ENCODE measurements at places on chromosomes 7 and 10.

GRCh38 chr7:2613098-2613930 is 18.5 kb upstream of the TTYH3 start:
- peak; percentile 35 for DNase-seq

DNA sequence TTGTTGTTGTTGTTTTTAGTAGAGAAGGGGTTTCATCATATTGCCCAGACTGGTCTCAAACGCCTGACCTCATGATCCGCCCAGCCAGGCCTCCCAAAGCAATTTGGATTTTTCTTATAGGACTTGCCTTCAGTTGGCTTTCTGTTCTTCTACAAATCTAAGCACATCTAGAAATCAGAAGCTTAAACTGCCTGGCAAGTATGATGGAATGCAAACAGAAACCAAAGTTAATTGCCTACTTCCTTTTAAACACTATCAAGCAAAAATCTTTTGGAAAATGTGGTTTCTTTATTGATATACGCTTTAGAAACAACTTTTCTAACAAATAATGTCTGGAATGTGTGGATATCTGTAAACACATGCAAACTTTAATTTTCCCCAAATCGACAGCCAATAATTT is 64.9 kb downstream of the USP6NL start:
- DNase-seq: no peak

DNA sequence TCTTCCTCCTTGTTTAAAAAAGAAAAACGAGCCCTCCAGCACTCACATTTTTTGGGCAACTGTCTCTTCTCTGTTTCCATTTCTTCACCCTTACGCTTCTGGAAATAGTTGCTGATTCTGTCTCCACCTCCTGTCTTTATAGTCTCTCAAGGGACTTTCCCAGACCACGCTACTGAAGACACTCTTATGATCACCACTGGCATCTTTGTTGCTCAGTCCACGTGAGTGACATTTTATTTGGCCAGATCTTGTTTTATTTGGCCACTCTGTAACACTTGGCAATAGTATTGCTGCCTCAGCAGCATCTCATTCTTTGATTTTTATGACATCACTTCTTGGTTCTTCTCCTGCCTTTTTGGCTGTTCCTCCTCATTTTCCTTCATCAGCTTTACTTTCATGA is 21.6 kb upstream of the NME8 start:
- DNase-seq: no peak

- DNase-seq: no peak
Observed at GRCh38 chr10:78039743-78040142, 6.1 kb downstream of the RPS24 start.

DNA sequence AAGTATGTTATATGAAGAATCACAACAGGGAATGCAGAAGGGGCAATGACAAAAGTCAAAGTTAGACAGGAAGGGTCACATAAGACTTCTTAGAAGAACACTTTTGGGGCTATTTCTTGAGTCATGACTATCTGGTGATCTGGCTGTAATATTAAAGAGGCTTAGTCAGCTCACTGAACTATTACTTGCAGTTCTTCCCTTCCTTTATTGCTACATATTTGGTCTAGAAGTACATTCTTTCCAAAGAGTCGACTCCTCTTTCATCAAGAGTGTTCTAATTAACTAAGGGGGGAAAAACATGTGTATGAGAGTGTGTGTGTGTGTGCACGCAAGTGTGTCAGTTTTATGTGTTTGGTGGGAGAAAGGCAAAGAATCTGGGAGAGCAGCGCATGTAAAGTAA is 247.3 kb upstream of the LRRTM3 start:
- DNase-seq: no peak

DNA sequence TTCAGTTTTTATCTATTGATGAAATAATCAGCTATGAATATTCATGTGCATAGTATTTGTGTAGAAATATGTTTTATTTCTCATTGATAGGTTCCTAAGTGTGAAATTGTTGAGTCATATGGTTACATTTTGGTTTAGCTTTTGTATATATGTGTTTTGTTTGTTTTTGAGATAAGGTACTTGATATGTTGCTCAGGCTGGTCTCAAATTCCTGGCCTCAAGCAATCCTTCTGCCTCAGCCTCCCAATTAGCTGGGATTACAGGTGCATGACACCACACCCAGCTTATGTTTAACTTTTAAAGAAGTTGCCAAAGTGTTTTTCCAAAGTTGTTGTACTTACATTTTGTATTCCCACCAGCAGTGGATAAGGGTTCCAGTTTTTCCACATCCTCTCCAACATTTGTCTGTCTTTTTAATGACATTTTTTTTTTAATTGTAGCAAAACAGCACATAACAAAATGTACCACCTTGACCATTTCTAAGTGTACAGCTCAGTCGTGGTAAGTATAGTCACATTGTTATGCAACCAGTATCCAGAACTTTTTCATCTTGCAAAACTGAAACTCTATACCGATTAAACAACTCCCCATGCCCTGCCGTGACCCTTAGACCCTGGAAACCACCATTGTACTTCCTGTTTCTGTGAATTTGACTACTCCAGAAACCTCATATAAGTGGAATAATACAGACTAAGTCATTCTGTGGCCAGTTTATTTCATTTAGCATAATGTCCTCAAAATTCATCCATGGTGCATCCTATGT is 12.6 kb upstream of the UBE2D1 start:
- DNase-seq: no peak

GRCh38 chr10:5873515-5873995 is 16.1 kb downstream of the ANKRD16 start:
- peak; percentile 49 for DNase-seq

- no peak for DNase-seq
Observed at GRCh38 chr10:1035201-1035600, 9.5 kb upstream of the IDI2 start.

DNA sequence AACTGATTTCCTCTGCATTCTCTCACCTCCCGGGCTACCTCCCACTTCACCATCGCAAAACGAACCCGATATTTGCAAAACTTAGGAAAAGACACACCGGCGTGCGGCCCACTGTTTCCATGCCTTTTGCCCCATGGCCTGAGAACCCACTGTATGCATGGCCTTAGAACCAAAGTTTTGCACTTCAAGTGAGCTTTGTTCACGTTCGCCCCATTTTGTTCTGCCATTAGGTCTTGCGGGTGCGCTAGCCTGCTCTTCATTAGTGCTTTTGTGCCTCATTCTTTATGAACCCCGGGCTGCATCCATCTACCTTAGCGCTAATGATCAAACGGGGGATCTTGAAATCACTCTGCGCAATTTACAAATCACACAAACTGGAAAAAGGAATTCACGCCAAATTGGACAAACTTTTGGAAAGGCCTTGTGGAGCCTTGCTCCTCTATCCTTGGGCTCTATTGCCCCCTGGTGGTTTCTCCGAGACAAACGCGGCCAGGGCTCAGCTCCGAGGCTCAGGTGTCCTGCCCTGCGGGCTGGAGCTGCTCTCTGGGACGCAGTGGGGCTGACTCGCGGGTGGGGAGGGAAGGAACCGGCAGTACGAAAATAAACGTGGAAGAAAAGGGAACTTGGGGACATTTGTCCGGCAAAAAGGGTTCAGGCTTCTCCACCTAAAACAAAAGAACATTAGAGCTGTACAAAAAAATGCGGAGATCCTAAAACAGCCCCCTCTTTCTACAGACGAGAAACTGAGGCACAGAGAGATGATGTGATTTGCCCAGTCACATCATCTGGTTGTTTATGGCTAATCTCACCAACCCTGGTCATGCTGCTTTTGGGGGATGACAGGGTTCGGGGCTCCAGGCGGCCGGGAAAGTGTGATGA is 300.4 kb upstream of the NFE2L3 start:
- DNase-seq: peak; percentile 88

DNA sequence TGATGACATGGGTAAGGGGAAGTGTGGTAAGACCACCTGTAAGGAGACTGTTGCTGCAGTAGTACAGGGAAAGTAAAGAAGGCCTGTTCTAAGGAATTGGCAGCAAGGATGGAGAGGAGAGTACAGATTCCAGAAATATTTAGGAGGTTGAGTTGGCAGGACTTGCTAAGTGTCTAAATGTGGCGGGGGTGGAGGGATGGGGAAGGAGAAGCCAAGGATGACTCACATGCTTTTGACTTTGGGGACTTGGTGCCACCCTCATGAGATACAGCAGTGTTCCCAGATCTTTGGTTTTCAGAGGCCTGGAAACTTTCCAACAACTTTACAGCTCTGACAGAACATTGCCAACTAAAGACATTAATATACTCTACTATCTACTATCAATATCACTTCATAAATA is 45.4 kb downstream of the CDK6 start:
- DNase-seq: no peak

GRCh38 chr7:114084472-114085312 is 165.9 kb upstream of the PPP1R3A start:
- no peak for DNase-seq

DNA sequence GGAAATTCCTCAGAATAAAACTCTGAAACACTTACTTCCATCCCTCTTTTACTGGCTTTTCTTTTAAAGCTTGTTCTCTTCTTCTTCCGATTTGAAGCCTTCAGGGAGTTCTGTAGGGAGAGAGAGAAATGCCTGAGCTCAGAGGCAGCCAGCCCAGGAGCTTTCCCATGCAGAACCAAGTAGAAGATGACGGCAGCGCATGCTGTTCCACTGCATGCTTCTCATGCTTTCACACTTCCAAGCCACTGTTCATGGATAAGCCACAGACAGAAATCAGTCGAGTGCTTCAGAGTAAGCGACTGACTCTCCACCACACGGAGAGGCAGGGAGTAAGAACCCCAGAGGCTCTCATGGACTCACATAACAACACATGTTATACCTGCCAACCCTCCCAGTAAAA is 237.3 kb downstream of the DGKI start:
- no peak for DNase-seq

- no peak for DNase-seq
Observed at GRCh38 chr7:69736126-69736810, 138.0 kb downstream of the AUTS2 start.

DNA sequence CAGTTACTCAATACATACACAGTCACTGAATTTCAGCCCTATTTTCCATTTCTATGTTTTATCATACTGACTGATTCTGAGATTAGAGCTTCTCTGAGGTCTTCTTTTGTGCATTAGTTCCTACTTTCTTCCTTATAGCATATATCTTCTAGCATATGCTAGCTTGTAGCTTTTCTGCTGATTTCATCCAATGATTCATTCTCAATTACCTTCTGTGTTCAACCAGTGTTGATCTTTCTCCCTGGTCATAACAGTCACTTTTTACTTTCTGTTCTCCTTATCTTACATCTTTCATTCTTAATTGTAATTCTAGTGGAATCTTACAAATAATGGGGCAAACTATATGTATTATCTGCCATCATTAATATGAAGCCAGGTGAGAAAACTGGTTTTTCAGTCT is 159.5 kb upstream of the HGF start:
- DNase-seq: no peak

- no peak for DNase-seq
Observed at GRCh38 chr10:100104300-100104699, 22.6 kb upstream of the CPN1 start.

DNA sequence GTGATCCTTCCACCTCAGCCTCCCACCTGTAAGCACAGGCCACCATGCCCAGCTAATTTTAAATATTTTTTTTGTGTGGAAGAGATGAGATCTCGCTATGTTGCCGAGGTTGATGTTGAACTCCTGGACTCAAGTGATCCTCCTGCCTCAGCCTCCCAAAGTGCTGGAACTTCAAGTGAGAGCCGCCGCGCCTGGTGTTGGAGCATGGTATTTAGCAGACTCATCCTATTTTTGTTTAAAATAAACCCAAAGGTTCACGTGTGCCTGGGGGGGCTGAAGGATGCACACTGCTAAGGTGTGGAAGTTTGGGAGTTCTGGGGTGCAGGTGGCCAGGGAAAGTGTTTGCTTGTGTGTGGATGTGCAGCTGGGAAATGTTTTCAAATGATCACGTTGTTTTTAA is 18.1 kb downstream of the PDGFA start:
- DNase-seq: no peak

DNA sequence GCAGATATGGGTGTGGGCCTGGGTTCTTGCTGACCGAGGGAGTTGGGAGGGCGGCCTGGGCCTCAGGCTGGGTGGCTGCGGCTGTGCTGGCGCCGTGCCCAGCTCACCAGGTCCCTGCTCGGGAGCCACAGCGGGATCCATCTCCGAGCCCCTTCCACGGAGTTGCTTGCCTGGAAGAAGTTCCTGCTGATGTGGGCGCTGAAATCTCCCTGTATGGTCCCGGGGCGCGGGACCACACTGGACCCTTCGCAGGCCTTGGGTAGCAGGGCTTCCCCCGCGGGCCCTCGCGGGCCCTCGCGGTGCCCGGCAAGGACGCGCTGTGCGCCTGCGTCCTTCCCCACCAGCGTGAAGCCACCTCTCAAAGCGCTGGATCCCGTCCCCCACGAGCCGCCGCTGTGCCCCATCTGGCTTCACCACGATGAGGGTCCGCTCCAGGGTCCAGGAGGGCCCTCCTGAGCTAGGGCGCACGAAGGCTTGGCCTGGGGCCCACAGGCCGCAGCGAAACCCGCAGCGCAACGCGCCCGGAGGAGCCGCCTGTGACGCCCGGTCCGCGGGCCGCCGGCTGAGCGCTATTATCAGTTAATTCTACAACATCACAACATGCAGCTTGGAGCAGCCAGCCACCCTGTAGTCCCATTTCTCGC is 31.5 kb downstream of the RAB19 start:
- DNase-seq: no peak

GRCh38 chr7:104442481-104442880 is 114.1 kb downstream of the LHFPL3 start:
- peak; percentile 46 for DNase-seq

- DNase-seq: no peak
Observed at GRCh38 chr10:77643795-77644468, 6.3 kb upstream of the KCNMA1 start.

GRCh38 chr7:16660702-16661464 is 14.9 kb downstream of the BZW2 start:
- no peak for DNase-seq

DNA sequence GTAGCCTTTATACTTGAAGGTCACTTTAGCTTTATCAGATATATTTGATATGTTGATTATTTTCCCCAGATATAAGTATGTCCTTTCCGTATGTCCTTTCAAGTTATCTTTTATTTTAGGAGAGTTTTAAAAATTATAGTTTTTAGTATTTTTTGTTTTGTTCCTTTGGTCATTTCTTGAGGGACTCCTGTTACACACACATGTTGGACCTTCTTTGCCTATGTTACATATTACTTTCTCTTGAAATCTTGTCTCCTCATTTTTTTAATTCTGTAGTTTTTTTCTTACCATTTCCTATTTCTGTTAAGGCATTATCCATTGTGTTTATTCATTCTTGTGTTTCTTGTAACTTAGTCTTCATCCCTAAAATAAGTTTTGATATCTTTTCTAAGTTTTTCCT is 23.9 kb downstream of the GLCCI1 start:
- DNase-seq: no peak

GRCh38 chr10:95513008-95513589 is 48.1 kb downstream of the SORBS1 start:
- no peak for DNase-seq

GRCh38 chr10:60388116-60388625 is 1.5 kb downstream of the ANK3 start:
- no peak for DNase-seq

DNA sequence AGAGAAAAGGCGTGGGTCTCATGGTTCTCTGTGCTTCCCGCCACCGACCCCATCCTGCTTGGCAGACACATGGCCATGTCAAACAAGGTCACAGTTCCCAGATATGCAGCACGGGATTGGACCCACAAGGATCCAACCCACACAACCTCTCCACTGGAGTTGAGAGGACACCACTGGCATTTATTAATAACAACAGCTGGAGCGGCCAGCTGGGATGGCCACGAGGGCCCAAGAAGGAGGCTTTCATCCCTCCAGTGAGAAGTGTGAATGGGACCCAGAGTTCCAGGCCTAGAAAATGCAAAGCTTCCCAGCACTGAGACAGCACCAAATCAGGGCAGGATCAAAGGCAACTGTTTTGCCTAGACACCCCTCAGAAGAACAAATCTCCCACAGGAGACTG is 31.5 kb downstream of the FGFR2 start:
- DNase-seq: no peak

- no peak for DNase-seq
Observed at GRCh38 chr7:17026269-17026668, 144.5 kb upstream of the AGR3 start.

Data from NCI-H1694 (cell line).